ENCODE measurements at places on chromosomes 5 and 9.

DNA sequence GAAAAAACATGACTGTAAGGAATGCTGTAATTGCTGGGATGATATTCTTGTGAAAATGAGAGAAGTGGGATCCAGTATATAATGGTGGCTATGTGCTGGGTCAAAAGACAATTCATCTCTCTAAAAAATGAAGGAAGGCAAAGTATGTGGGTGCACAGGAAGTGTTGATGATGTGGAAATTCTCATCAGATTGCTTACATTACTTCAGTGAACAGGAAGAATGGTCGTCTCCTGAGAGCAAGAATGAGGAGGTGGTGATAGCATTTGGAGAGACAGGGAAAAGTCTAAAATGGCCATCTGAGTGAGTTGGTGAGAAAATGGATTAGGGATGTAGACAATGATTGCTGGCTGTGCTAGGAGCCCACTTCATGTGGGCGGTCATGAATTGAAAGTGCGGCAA, 253.5 kb upstream of the NREP start:
- DNase-seq, result no peak

- DNase-seq, result no peak
Measured at GRCh38 chr5:122163121-122164069, 34.0 kb downstream of the ZNF474 start.

DNA sequence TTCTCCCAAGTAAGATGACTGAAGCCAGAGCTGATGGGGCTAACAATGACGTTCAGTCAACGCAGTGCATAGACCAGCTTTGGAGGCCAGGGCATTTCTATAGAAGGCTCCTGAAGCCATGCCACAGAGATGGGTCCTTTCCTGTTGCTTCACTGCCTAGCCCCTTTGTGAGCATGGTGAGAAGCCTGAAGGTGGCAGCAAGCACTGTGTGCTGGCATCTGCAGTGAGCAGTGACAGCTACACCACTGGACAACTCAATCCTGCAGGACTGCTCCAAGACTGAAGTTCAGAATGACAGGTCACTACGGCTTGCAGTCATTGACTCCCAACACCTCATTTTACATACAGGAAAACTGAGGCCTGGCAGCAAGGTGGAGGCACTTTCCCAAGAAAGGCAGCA, 229.0 kb downstream of the TSSK1B start:
- DNase-seq, result no peak

- DNase-seq, result peak; percentile 84
Measured at GRCh38 chr9:36572515-36573418, at the start of gene MELK. TSS of gene MELK (plus strand) at chr9:36572895. CDS start at chr9:36581682, 8,787 bp downstream.

DNA sequence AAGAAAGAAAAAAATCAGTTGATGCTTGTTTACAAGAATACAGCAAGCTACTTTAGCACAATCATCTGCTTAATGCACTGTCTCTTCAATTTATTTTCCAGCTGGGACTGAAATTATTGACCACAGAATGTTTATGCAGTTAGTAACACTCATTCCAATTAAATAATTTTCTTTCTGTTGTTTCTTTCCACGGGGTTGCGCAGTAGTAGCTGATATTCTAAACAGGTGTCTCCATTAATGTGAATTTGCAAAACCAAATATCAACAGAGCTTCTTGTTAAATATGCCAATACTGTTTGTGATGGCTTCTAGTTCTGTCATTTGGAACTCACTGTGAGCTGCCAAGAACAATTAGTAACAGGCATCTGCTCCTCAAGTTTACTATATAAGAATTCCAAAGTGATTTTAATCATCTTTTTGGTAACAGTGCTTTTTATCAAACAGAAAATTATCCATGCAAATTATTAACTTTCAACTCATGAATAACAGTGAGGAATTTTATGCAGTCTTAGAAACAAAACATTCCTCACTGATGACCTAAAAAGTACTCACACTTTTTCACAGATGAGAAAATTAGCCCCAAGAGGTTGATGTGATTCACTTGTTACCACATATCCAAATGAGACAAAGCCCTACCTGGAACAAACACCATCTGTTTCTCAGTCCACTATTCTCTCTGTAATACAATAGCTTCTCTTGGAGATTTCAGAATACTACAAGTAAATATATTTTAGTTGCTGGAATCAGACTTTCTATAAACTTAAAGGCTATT, 567.6 kb upstream of the RGMB start:
- no peak for DNase-seq

DNA sequence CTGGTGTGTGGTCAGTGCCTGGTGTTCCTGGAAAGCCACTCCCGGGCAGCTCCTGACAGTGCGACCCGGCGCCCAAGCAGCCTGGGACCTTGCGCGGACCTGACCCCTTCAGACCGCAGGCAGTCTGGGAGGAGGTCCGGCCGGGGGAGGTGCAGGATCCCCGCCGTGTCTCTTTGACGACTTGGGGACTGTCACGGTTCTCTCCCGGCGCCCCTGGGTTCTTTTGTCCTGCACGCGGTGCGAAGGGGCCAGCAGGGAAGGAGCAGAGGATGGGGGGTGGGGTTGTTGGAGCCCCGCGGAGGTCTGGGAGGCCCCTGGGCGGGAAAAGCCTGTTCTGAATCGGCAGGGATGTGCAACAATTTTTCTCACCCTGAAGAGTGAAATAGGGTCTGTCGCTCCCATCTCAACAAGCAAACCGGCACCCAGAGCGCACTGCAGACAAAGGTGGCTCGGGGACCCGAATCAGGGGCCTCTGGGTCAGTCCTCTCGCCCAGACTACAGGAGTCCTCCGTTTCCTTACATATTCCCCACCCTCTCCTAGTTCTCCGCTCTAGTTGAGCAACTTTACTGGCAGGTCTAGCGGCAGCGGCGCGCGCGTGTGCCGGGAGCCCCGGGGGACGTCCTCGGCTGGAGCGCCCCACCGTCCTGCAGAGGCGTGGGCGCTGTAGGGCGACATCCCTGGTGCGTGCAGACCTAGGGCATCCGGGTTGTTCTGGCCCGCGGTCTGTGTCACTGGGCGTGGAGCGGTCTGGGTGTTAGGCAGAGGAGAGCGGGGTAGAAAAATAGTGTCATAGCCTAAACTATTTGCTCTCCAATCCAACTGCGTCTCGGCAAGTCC, 1.2 kb downstream of the VCAN start:
- DNase-seq, result no peak

DNA sequence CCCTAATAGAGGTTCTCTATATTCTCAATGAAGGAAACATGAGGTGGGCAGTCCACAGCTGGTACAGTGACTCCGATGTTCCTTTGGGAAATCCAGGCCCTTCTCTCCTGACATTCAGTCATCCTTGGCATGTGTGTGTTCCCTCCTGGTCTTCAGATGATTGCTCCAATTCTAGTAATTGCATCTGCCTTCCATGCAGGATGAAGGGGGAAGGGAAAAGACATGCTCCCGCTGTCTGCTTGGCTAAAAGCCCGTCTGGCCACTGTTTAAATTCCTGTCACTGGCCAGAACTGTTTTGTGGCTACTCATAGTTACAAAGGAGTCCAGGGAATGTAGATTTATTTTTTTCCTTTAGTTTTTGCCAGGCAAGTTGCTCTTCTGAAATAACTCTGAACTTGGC, 65.0 kb downstream of the MAST4 start:
- DNase-seq, result no peak

- DNase-seq, result no peak
Measured at GRCh38 chr5:166959766-166960165, 1331.7 kb upstream of the WWC1 start.

DNA sequence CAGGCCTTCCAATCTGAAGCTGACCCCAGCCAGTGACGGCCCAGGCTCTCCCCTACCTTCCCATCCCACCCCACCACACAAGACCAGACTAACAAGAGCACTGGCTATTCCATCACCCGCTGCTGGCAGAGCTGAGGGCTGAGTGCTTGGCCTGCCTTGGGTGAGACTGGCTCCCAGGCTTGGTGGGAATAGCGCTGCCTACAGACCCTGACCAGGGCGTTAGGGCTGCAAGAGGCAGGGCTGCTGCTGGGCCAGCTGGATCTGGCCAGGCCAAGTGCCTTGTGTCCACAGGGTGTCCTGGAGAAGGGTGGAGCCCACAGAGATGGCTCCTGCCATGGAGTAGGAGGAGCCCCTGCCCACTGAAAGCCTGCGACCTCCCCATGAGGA, 31.6 kb upstream of the ANGPTL2 start:
- DNase-seq, result no peak

GRCh38 chr5:30390095-30390494, 803.4 kb upstream of the CDH6 start:
- no peak for DNase-seq

- no peak for DNase-seq
Measured at GRCh38 chr5:60549841-60550240, 150.1 kb downstream of the DEPDC1B start.

- DNase-seq, result no peak
Measured at GRCh38 chr9:4755026-4755609, 14.1 kb upstream of the AK3 start.

- DNase-seq, result no peak
Measured at GRCh38 chr5:82640916-82641315, 362.8 kb upstream of the RPS23 start.

DNA sequence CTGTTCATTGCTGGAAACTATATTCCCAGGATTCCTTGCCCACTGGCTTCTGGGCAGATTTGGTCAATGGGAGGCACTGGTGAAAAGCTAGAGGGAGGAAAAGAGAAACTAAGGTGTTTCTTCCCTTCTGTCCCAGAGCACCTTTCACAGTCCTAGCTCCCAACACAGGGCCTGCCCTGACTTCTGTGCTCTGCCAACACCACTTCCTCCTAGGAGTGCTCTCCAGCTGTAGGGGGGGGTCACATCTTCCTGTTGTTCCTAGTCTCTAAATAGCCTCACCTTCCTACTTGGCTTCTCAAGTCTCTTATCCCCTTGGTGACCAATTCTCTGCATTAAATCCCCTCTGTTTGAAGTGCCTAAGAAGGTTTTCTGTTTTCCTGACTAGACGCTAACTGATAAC, 115.4 kb downstream of the ADRB2 start:
- no peak for DNase-seq

GRCh38 chr9:122213589-122214413, 15.0 kb downstream of the LHX6 start:
- peak; percentile 48 for DNase-seq

GRCh38 chr5:159050316-159051143, 49.2 kb downstream of the EBF1 start:
- no peak for DNase-seq

Data from stimulated activated CD4-positive, alpha-beta T cell treated with anti-CD3 and anti-CD28 coated beads, TNF-alpha, amount 100 ng/mL, for 48 hours (primary cell).